ENCODE measurements at places on chromosomes 3 and 15.

DNA sequence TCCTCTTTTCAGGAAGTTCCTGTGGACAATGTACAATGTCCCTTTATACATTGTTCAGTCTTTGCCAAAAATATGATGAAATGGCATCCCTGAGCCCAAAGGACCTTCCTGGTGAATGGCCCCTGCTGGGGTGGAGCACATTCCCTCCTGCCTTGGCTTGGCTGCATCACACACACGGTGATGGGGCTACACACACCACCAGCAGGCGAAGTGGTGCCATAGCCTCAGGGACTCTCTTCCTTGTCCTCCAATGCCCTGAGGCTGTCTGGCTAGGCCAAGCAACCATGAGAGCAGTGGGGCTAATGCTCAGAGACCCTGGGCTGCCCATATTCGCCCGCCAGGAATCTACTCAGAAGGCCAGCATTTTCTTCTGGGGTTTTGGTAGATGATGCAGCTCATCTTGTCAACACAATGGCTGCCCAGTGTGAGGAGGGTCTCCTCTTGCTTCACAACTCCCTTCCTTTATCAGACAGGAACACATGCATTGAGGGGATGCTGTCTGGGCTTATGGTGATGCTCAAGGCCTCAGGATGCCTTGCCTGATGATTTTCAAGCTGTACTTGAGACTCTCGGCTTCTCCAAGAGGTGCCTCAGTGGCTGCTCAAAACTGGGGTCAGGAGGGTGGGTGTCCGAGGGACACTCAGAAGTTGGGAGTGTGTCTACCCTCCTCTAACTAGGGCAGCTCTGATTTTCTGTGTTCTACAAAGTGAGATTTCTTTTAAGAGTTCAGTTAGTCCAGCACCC is 40.9 kb upstream of the EPHB1 start:
- DNase-seq = no peak

DNA sequence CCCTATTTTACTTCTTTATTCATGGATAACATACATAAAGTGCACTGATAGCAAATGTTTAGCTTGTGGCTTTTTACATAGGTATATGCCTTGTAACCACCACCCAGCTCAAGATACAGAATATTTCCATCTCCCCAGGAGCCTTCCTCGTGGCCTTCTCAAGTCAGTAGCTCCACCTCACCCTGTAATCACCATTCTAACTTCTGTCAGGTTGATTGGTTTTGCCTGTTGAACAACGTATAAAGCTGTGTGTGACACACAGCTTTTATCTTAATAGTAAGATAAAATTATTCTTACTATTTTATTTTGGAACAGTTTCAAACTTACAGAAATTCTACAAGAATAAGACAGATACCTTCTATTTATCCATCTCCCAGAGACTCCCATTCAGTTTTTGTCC is 13.3 kb downstream of the ATG7 start:
- no peak for DNase-seq

GRCh38 chr3:63067999-63068645 is 192.9 kb upstream of the CADPS start:
- DNase-seq = peak; percentile 8

- DNase-seq = no peak
Measured at GRCh38 chr15:85935182-85935581, 140.5 kb upstream of the KLHL25 start.

- peak; percentile 8 for DNase-seq
Measured at GRCh38 chr15:72155003-72155621, 36.9 kb downstream of the SENP8 start.

DNA sequence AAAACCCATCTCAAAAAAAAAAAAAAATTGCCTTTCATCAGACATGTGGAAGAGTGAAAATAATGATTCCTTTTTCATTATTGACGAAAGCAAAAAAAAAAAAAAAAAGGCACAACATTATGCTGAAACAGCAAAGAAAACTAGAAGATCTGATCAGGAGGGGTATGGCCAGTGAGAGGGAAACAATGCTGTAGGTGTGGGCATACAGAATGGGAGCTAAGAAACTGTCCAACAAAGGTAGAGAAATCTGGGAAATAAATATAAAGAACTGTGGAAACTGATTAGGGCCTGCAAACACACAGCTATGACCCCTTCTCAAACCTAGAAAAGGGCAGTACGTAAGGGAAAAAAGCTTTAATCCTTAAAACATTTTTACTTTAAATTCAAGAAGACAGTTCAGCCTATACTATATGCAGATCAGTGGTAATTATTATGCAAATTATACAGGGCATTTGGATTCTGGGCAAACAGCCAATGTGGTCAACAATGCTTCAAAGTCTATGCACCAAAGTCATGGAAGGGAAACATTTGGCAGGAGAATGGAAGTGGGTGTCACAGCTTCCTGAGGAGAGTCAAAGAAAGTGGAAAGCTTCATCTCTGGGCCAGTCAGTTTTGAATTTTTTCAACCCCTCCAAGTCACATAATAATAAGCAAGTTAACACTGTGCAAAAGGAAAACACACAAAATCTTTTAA is 68.3 kb upstream of the SLC12A8 start:
- DNase-seq = no peak

- no peak for DNase-seq
Measured at GRCh38 chr3:71968544-71968943, 183.6 kb upstream of the PROK2 start.

DNA sequence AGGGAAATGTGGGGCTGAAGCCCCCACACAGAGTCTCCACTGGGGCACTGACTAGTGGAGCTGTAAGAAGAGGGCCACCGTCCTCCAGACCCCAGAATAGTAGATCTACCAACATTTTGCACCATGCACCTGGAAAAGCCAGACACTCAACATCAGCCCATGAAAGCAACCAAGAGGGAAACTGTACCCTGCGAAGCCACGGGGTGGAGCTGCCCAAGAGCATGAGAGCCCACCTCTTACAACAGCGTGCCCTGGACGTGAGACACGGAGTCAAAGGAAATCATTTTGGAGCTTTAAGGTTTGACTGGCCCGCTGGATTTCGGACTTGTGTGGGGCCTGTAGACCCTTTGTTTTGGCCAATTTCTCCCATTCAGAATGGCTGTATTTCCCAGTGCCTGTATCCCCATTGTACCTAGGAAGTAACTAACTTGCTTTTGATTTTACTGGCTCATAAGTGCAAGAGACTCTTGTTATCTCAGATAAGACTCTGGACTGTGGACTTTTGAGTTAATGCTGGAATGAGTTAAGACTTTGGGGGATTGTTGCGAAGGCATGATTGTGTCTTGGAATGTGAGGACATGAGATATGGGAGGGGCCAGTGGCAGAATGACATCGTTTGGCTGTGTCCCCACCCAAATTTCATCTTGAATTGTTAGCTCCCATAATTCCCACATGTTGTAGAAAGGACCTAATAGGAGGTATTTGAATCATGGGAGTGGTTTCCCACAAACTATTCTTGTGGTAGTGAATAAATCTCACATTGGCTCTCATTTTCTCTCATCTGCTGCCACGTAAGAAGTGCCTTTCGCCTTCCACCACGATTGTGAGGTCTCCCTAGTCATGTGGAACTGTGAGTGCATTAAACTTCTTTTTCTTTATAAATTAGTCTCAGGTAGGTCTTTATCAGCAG is 105.8 kb downstream of the CBLB start:
- no peak for DNase-seq

DNA sequence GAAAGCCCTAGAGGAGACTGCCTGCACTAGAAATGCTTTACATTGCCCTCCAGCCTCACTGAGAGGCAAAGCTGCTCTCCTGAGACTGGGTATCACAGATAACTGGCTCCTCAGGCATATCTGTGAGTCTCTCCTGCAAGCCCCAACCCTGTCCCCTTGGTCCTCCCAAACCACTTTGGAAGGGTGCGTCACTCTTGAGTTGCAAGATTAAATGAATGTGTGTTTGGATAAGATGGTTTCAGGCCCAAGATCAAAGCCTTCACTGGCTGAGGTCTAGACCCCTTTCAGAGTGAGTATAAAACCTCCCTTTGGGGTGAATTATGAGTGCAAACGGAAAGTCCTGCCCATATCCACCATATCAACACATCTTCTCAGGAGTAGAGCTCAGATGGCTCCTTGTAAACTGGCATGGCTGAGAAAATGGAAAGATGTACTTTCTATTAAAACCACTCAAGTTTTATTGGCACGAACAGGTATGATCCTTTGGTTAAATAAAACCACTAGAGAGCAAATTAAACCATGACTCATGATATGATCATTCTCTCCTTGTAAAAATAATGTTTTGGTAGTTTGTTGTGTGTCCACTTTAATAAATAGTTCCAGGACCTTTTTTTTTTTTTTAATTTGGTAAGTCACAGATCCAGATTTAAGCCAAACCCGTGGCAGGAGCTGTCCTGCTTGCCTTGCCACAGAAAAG is 164.0 kb downstream of the CHST2 start:
- DNase-seq = no peak

GRCh38 chr3:4741404-4742307 is 237.6 kb upstream of the BHLHE40 start:
- peak; percentile 84 for DNase-seq

DNA sequence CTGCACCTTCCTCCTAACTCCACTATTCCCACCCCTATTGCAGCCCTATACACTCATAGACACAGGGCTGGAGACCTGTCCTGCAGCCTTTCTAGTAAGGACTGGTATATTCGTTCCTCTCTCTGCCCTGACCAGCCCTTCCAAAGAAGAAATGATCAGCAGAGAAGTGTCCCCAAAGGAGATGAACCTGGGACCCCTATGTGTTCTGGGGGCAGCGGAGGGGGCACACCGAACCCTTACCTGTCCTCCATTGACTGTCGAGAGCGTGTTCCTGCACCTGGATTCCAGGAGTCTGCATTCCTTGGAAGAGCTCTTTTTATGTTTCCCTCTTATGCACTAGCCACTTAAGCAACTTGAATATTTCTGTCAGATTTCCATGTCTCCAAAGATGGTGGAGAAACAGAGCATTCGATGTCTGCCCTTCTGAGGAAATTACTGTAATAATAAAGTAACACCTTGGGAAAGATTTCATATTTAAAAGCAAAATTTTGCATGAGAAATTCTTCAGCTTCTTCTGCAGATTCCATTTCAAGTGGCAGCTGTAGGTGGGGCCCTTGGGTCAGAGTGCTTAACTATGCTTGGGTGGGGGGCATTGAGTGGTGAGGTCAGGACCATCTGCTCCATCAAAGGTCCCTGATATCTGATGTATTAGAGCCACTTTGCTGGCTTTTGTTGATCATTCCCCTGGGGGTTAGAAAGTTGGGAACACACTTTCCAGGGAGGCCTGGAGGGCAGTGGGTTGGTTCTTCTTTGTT is 6.3 kb downstream of the EPHB1 start:
- DNase-seq = no peak

DNA sequence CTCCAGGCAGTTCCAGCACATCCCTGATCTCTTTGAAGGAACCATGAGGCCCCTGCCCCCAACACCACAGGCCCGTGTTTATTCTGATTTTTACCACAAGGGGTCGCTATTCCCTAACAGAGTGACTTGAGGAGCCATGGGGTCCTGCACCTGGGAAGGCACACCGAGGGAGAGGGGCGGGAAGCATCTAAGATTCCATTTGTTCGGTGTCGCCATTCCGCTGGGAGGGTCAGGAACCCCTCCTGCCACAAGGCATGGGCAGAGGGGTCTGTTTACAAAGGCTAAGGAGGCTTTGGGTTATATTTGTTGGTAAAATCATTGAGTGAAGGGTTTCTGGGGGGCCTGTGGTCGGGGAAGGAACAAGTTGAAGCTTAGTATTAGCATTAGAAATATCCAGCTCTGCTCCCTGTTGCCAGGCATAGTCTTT is 77.1 kb downstream of the WDR76 start:
- peak; percentile 73 for DNase-seq

GRCh38 chr3:3209714-3210113 is 30.2 kb upstream of the CRBN start:
- DNase-seq = no peak

DNA sequence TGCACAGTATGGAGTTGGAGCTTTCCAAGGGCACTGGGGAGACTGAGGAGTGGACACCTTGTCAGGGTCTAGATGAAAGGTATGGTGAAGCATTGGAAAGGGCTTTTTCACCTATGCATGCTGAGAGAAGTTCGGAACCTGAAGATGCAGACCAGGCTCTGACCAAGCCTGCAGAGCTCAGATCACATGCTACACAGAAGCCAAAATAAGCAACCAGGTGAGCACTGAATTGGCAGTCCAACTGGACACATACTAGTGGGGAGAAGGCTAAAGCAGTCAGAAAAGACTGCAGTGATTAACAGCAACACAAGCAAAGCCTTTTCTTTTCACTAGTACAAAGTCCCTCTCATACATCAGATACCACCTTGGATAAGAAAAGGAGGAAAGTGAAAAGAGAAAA is 238.3 kb upstream of the PLSCR5 start:
- DNase-seq = no peak

DNA sequence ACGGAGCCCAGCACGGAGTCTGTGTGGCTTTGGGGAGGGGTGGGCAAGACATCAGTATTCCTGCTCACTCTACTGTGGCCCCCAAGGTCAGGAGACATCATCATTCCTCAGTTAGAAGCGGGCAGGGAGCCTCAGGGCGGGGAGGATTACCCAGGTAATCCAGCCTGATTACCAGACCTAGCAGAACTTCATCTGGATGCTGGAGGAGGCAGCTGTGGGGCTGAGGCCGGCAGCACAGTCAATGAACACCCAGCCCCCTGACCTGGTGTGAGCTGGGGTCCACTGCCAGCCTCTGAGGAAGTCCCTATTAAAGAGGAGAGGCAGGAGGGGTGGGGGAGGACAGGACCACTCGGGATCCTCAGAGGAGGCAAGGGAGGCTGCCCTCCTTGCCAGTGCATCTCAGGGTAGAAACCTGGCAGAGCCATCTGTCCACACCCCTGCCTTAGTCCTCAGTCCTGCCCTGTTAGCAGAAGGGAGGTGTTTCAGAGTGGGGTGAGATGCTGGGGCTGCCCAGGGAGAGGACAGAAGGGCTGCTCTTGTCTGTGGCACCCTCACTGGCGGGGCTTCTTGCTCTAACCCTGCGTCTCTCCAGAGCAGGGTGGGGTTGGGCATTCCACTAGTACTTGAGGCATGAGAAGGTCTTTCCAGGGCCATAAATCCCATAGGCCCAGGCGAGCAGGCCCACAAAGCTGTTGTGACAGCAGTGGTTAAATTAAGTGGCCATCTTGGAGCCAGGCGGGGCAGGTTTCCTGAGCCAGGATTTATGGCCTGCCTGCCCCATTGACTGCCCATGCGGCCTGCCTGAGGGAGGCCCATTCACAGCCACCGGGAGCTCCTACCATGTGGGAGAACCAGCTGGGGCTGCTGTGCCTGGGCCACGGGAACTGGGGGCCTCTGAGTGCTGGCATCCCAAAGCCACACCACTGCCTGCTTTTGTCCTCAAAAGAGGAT is 82.1 kb downstream of the LINGO1 start:
- no peak for DNase-seq

- no peak for DNase-seq
Measured at GRCh38 chr3:127260826-127261555, 26.9 kb downstream of the PRR20G start.

GRCh38 chr3:52402101-52402521 is 42.8 kb downstream of the SEMA3G start:
- DNase-seq = no peak

DNA sequence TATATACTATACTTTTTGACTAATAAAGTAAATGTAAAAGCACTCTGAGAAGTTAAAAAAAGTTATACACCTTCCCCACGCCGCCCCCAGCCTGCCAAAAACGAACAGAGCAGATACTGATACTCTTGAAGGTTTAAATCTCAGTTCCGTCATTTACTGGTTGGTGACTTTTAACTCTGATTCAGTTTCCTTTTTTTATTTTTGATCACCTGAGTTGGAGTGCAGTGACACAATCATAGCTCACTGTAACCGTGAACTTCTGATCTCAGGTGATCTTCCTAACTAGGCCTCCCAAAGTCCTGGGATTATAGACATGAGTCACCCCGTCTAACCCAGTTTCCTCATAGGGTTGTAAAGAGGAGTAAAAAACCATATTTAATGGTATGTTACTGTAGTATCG is 3.3 kb upstream of the TIPIN start:
- DNase-seq = no peak

- no peak for DNase-seq
Measured at GRCh38 chr15:85383470-85384148, 3.2 kb downstream of the AKAP13 start.
